ENCODE measurements at places on chromosomes 16 and 17.

DNA sequence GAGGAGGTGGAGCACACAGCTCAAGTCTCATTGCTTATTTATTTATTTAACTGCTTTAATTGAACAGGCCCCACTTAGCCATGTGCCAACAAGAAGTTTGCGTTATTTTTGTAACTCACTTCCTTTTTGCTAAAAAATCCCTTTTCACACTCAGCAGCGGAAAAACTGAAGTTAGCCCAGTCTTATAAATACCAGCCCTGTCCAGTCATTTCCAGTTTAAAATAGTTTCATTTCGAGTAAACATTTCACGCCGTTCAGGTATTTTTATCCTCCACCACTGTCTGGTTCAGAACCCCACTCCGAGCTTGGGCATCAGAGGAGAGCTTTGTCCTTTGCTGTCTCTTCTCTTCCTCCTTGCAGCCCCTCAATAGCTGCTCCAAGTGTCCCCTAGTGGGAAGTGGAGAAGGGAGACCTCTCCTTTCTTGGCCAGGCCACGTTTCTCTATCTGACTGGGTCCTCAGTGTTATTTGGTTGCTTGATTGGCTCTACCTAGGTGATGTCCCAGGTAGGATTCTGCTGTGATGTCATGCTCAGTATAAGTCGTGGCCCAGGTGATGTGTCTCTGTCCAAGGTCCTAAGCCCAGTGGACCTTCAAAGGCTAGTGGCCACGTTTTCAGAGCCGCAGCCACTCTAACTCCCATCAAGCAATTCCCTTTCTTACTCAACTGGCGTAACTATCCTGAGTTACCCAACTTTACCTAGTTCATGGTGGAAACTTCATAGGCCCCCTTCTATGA is 53.0 kb upstream of the GAS7 start:
- no peak for DNase-seq

- DNase-seq, result no peak
These were observed 30.2 kb upstream of the JPT2 start for GRCh38 chr16:1647856-1648255.

GRCh38 chr16:57196753-57197152 is 10.6 kb downstream of the RSPRY1 start:
- no peak for DNase-seq

GRCh38 chr17:46839211-46839610 is 12.2 kb upstream of the WNT9B start:
- no peak for DNase-seq

GRCh38 chr17:77455111-77455890 is 314.5 kb downstream of the SEC14L1 start:
- no peak for DNase-seq

DNA sequence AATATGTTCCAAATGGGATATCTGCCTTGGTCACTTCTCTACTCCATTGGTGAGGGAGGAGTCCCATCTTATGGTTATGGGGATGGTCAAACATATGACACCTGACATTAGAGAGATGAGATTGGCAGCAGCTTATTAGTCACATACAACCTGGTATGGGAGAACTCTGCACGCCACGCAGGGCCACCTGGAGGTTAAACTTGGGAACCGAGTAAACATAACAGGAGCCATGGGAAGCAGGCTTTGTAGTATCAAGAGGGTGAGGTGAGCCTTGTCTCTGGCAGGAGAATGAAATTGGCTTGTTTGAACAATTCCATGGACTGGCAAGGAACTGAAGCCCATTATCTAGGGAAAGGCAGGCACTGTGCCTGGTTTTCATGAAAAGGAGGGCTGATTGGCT is 238.7 kb upstream of the ELAC2 start:
- no peak for DNase-seq

DNA sequence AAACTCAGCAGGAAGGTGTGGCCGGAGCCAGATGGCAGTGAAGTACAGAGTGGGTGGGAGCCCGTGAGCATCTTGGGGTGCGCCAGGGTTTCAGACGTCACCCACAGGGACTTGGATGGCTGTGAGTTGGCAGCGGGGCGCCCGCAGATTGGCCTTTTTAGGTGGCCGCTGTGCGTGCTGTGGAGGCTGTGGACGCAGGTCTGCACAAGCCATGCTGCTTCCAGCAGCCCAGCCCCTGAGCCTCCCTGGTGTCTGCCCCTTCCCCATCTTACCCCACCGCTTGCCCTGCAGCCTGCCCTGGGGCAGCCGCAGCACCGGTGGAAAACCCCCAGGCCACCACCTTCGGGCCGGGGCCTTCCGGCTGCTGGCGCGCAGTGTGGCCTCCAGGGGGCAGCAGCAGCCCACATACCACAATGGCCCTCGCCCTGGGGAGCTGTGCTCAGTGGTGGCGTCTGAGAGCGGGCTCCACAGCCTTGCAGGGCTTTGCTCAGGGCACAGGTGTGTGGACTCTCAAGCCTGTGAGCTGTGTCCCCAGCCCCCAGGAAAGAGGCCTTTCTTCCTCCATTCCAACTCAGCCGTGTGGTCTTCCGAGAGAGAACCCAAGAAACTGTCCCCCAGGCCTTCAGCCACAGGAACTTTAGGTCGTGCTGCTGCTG is 11.8 kb downstream of the ENDOV start:
- peak; percentile 89 for DNase-seq

DNA sequence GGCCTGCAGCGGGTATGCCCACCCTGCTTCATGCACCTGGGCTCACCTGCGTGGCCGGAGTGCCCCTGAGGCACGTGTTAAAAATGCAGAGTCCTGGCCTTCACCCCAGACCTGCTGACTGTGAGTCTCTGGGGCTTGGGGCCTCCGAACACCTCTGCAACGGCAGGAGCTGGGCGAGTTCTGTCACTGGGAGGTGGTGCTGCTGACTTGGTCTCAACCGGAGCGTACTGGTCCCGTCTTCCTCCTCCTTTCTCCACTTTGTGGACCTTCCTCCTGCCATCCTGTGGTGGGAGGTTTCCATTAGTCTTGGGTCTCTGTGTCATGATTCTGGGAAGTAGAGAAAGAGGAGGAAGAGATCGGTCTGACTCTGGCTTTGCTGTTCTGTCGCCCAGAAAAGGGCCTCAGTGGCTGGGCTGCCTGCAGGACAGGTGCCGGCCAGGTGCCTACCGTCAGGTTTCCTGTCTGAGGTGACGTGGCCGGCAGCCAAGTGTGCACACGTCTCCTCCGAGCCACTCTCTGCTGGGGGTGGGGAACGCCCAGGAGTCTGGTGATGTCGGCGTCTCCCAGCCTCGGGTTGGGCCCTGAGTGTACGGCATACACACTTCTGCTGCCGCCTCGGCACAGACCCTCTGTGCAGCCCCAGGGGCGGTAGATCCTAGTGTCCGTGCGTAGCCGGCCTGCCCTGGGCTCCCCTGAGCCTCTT is 6.9 kb downstream of the TSC2 start:
- no peak for DNase-seq

- DNase-seq, result no peak
These were observed 18.1 kb downstream of the SDK2 start for GRCh38 chr17:73625991-73626673.

- DNase-seq, result no peak
These were observed 166.0 kb upstream of the GSE1 start for GRCh38 chr16:85446951-85447692.

GRCh38 chr17:62931101-62931500 is 34.9 kb upstream of the TANC2 start:
- no peak for DNase-seq

- no peak for DNase-seq
These were observed 15.5 kb downstream of the HS3ST6 start for GRCh38 chr16:1902547-1903219.

DNA sequence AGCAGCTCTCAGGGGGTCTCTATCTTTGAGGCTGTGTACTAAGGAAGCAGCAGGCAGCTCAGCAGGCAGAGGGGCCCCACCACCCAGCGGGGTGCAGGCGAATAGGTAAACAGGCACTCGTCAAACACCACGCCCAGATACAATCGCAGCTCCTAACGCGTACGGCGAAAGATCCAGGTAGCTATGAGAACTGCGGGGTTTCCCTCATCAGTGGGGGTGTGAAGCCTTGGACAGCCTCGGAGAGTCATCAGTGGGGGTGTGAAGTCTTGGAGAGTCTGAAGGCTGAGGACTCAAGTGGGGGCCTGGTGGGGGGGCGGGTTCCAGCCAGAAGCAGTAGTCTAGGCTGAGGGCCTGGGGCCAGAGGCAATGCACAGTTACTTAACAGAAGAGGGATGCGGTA is 69.0 kb downstream of the RTN4RL1 start:
- DNase-seq, result no peak

- no peak for DNase-seq
These were observed 298.1 kb upstream of the N4BP1 start for GRCh38 chr16:48907906-48908634.

DNA sequence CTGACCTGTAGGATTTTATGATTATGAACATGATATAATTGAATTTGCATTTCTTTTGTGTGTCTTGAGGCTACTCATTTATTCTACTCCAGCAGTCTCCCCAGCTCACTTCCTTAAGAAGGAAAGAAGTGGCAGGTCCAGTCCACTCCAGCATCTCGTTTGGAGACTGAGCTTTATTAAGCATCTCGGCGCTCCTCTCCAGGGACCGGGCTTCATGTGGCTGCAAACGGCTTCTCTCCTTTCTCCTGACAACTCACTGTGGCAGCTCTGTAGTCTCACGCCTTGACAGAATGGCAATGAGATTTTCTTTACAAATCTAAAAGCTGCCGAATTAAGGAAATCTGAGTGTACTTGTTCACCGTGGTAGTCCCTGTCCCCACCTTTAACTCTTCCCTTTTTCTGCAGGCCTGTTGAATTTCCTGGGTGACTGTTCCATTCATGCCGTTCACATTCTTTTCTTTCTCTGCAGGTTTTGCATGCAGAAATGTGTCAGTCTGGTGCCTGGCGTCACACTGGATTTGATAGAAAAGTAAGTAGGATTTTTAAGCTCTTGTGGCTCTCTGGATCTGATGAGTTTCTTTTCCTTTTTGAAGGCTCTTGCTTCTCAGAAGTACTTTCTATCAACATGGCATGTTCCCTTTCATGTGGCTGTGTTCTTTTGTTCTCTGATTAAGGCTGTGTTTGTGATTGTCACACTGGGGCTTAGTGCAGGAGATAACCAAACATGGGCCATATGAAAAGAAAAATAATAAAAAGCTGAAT is 200.5 kb upstream of the CHMP6 start:
- no peak for DNase-seq

DNA sequence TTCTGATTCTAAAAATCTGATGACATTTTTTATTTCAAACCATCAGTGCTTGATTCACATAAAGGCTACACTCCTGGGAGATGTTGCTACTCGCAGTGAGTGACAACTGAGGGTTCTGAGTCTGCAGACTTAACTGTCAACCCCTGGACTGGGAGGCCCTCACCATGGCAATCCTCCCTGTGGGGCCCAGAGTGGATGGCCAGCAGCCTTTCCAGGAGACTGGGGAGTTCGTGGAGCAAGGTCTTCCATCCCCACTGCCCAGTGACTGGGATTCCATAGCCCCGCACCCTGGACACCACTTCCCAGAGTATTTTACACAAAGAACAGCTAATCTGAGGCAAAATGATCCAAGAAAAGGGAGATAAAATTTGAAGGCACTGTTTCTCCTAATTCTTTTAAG is 59.3 kb downstream of the CREBBP start:
- no peak for DNase-seq

Measured in activated CD4-positive, alpha-beta T cell treated with anti-CD3 and anti-CD28 coated beads, Interleukin-2, amount 50 U/mL, for 1 hour (primary cell).